ENCODE measurements at places on chromosomes 1 and 21.
A peak's percentile ranks its signal among the peaks of the same experiment; 100 is the strongest.

DNA sequence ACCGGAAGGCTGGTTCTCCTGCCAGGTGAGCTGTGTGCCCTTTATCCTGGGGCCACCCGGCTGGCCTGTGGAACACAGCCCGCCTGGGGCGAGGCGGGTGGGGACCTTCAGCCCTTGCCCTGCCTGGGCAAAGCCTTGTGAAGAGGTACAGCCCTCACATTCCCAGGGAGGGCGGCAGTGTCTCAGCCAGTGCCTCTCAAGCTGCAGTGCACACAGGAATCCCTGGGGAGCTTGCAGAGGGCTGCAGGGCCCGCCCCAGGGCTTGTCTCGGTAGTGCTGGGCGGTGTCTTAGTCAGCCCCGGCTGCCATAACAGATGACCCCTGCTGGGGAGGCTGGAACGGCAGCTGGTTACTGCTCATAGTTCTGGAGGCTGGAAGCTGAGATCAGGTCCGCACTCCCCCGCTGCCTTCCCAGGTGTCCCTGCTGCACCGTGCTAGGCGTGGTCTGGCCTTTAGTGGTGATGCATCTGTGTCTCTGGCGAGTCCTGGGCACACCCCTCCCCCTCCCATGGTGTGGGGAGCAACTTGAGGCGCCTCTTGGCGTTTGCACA, 12.6 kb downstream of the DFFB start:
- peak; percentile 21 for DNase-seq

DNA sequence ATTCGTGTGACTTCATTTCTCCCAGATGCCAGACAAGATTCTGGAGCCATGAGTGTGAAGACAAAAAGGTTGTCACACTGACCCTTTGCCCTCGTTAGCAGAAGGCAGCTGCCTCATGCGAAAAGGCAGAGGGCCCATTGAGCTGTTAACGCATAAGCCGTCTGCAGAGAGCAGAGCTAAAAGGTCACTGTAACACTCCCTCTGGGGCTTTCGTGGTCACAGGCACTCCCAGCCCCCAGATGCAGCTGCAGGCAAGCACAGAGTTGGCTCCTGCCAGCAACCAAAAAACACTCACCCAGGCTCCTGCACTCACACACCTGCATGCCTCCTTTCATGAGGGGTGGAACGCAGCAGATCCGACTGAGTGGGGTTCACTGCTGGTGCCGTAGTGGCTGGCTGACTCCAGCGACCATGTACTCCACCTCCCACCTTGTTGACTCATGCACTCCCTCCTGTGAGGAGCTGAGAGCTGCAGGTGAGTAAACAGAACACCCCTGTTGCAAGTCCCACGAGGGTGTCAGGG, 287.5 kb downstream of the SMYD3 start:
- DNase-seq, result no peak

DNA sequence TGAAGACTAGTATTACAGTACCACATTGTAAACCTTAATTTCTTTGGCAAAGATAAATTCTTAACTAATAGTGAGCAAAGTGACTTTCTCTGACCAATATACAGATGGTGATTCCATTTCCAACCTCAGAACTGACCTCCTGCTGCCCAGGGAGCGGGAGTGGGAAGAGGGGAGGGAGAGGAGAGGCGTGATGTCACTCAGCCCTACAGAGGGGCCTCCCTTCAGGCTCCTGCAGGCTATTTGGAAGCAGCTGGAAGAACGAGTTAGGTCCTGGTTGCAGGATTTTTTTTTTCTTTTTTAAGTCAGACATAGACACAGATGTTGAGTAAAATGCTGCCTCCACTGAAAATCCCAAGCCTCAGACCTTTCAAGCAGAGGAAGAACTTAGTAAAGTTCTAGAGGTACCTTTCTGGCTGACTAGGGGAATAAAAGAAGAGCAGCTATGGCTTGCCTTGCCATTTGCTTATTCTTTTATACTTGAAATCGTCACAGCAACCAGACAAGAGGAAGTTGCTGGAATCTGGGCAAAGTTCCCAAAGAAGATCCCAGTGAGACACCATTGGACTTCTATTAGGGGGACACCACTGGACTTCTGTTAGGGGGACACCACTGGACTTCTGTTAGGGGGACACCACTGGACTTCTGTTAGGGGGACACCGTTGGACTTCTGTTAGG, 54.5 kb downstream of the EXO1 start:
- DNase-seq, result no peak

GRCh38 chr1:33157131-33157530, 24.7 kb downstream of the TRIM62 start:
- DNase-seq, result no peak

DNA sequence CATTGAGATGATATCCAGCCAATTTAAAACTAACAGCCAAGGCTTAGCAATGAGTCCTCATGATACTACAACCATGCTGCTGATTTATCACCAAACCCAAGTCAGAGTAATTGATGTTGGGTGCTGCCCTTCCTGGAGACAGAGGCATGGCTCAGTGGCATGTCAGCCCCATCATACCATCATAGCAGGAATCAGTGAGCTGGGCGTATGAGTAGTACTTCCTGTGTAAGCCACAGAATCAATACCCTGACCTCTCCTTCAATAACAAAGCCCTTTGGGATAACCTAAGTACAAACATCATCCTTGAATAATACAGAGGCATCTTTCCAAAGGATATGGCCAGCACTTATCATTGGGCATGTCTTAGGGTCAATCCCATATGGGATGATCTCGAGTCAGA, 3.0 kb upstream of the LCE1E start:
- DNase-seq, result no peak

DNA sequence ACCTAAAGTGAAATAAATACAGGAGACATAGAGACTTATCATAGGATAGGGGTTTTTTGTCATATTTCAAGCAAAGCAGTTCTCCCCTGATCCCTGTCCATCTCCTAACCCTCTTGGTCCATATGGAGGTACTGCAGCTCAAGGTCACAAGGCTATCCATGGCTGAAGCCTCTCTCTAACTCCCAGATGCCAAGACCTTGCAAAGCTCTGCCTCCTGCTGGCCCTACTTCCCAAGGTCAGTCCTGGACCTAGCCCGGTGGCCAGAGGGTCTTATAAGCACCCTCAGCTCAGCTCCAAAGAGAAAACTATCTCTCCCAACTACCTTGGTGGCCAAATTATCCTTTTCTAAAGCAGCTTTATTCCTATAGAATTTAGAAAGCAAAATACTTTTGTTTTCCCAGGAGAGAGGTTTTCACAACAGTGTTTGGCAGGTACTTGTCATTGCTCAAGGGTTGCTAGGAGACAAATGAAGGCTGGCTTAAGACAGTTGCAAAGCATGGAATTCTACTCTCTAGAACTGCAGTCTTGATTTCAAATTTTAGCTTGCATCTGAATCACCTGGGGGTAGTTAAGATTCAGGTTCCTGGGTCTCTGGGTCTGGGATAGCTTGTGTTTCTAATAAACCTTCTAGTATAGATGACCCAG, 121.5 kb downstream of the XCL2 start:
- no peak for DNase-seq

- DNase-seq, result no peak
Measured at GRCh38 chr1:41704196-41704595, 214.5 kb downstream of the HIVEP3 start.

DNA sequence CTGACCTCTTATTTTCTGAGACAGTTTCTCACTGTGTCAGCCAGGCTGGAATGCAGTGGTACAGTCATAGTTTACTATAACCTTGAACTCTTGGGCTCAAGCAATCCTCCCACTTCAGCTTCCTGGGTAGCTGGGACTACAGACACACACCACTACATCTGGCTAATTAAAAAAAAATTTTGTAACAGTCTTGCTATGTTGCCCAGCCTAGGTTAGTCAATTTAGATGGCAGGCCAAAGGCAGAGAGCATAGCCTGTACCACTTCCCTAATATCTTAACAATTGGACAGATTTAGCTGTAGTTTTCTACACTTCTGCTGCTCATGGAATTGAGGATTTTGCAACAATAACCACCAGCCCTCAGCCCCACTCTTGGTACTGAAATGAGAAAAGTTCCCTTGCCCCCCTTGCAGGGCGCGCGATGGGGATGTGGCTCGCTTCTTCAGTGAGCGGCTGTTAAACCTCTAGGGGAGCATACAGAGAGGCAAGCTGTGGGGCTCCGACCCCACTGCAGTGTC, 34.9 kb upstream of the PTGFRN start:
- DNase-seq, result no peak

GRCh38 chr1:119550381-119550780, 43.4 kb downstream of the HSD3B1 start:
- DNase-seq, result no peak

DNA sequence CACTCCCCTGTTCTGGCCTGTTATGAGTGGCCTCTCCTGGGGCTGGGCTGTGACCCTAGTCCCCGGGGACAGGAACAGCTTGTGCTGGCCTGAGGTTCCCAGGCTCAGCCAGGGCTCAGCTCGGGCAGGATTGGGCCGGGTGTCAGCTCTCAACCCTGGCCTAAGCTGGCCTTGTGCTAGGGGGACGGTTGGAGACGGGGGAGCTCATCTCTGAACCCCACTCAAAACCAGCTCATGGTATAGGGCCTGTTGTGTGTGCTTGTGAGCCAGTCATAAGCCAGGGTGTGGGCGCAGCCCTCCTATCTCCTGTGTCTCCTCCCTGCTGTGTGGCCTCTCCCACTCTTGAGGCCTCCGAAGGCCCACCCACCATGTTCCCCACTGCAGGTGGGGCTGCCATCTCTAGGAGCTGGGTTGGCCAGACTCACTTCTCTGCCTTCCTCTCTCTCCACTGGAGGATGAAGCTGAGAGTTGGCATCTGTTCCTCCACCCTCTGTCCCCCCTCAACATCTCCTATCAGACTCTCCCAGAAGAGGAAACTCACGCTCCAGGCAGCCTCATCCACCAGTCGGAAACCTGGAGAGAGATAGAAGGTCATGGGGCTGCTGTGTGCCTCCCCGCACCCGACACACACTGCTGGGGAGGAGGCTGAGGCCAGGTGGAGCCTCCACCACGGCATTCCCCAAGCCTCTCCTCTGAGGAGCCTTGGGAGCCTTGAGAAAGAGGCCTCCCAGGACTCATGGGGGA, 1.4 kb downstream of the PEAR1 start:
- DNase-seq, result no peak

- no peak for DNase-seq
Measured at GRCh38 chr1:58722967-58723366, 23.1 kb upstream of the MYSM1 start.

- DNase-seq, result no peak
Measured at GRCh38 chr1:228740543-228741317, 5.5 kb downstream of the RHOU start.

GRCh38 chr21:46585191-46585953, 19.5 kb downstream of the S100B start:
- no peak for DNase-seq

- DNase-seq, result no peak
Measured at GRCh38 chr1:244234009-244234643, 183.0 kb downstream of the ZBTB18 start.

GRCh38 chr1:15830258-15830657, 17.2 kb upstream of the SPEN start:
- DNase-seq, result no peak

DNA sequence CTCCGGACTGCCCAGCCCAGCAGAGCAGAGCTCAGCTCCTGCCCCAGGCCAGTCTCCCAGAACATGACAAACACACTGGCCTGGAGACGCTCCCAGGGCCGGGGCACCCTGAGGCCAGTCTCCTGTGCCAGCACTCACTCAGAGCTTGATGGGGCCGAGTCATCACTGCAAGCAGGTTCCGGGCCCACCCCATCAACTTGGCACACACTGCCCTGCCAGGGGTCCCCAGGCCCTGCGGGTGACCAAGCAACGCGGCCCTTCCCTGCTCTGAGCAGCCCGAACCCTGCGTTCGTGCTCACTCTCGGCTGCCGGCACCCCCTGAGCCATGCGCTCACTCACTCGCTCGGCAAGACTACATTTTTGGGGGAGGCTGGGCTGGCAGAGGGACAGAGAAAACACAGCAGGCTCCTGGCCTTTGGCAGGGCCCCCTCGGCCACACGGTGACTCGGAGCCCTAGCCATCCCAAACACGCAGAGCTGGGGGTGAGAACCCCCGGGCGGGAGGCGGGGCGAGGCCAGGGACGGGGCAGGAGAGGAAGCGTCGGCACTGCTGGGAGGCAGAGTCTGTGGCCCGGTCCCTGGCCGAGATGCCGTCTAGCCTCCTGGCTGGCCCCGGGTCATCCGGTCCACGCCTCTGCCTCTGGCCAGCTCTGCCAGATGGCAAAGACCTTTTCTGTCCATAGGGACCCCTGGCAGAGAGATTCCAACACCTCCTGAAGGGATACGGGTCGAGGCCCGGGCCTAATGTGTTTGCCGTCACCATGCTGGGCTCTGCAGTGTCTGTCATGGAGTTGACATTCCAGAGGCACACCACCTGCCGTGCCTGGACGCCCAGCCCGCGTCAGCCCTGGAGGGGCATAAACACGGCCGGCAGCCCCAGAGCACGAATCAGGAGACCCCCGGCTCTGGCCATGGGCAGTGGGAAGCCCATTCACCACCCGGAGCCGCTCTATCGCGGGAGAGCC, 68.0 kb downstream of the MEGF6 start:
- DNase-seq, result no peak

- no peak for DNase-seq
Measured at GRCh38 chr1:175900171-175900570, 156.8 kb upstream of the TNR start.

DNA sequence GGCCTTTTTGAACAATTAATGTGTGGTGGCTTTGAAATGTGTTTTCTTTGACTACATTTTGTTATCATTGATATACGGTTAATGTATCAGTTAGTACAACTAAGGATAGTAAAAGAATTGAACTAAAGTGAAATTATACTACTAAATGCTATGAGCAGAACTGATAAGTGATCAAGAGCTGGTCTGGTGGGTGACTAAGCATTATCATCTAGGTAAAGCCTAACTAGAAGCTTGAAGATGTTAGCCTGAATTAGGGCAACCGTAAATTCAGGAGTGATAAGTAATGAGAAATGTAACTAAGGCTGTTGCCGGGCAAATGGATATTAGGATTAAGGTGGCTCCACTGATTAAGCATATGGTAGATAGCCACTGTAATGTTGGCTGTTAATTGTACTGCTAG, 16.0 kb upstream of the GCLM start:
- no peak for DNase-seq

DNA sequence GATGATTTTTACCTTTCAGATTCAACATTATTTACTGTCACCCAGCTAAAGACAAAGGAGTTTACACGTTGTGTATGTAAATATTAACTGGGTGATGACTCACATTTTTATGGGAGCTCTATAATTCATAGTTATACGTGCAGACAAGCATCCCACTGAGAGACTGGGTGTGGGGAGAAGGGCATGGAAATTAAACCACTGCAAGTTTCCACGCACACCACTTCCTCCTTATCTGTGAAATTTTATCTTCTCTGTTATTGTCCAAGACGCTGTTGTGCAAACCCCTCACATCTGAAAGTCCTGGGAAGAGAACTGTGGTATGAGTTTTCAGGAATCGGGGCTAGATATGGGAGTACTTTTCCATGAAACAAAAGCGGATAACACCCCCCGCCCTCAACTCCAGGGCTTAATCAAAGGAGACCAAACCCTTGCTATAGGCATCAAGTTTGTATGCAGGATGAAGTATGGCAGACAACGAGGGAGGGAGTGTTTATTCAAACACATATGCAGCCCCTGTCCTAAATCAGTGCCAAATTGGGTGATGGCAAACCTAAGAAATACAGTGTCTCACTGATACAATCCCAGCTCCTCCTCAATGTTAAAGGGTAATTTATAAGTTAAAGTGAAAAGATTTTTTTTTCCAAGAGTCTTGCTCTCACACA, 23.3 kb upstream of the DPT start:
- peak; percentile 37 for DNase-seq
